T follicular helper cell (primary cell): ENCODE measurements at places on chromosomes 16 and 17.

GRCh38 chr17:66994930-66995535 is 30.5 kb downstream of the CACNG4 start:
- DNase-seq = no peak

GRCh38 chr17:30823421-30823820 is 1.1 kb downstream of the CRLF3 start:
- DNase-seq = no peak

DNA sequence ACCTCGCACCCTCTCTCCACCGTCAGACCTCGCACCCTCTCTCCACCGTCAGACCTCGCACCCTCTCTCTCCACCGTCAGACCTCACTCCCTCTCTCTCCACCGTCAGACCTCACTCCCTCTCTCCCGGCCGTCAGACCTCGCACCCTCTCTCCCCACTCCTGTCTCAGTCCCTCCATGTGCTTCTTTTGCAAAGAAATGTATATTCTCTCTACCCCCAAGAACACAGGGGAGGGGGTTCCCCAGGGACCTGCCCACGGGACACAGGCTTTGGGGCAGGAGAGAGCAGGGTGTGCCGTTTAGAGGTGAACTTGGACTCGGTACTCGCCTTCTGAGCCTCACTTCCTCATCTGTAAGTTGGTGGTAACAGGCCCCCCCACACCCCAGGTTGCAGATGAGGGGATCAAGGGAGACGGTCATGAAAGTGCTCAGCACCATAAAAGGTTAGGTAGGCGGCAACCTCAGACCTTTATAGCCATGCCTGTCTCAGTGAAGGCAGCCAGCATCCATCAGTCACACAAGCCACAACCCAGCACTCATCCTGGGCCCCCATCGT is 63.7 kb downstream of the RPH3AL start:
- DNase-seq = no peak

DNA sequence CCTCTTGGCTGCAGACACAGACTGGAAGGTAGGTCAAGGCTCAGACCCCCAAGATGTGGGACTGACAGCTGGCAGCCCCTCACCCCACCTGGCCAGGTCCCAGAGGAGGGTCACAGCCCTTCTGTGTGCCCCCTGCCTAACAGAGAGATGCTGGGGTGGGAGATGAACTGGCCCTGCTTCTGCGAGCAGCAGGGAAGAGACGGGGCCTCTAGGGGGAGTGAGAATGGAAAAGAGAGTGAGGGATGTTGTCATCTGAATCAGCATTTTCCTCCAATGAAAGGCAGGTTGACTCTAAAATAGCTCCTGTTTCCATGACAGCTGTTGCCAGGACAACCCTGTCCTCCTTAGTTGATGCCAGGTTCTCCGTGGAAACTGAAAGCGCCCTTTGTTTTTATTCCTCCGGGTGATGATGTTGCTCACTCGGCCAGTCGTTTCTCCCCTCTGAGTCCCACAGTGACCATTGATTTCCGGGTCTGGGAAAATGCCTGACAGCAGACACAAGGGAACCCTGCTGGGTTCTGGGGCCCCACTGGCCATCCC is 4.9 kb upstream of the NDRG4 start:
- DNase-seq = peak; percentile 67

DNA sequence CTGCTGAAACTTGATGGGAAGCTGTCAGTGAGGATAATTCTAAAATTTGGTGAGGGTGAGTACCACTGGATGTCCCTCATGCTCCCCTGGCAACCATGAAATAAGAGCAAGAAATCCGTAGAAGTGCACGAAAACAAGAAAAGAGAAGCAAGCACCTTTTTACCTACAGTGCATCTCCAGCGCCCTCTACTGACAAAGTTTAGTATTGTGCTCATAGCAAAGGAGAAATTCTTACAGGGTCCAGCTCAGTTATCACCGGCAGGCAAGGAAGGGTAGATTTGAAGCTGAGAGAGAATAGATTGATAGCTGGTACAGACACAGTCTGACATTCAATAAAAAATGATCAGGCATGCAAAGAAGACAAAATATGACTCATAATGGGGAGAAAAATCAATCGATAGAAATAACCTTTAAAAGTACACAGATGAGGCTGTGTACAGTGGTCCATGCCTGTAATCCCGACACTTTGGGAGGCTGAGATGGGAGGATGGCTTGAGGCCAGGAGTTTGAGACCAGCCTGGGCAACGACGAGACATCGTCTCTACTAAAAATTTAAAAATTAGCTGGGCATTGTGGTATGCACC is 28.3 kb upstream of the TEX2 start:
- no peak for DNase-seq

GRCh38 chr17:42067371-42068091 is 17.1 kb upstream of the C17orf113 start:
- DNase-seq = peak; percentile 53

- no peak for DNase-seq
These were observed 22.7 kb upstream of the DBNDD1 start for GRCh38 chr16:90041896-90042473.

- peak; percentile 61 for DNase-seq
These were observed 1.4 kb upstream of the PLEKHH3 start for GRCh38 chr17:42677921-42678781.

GRCh38 chr17:79655672-79656290 is 44.9 kb upstream of the RBFOX3 start:
- no peak for DNase-seq

GRCh38 chr16:9484426-9484825 is 393.0 kb downstream of the HAPSTR1 start:
- no peak for DNase-seq

DNA sequence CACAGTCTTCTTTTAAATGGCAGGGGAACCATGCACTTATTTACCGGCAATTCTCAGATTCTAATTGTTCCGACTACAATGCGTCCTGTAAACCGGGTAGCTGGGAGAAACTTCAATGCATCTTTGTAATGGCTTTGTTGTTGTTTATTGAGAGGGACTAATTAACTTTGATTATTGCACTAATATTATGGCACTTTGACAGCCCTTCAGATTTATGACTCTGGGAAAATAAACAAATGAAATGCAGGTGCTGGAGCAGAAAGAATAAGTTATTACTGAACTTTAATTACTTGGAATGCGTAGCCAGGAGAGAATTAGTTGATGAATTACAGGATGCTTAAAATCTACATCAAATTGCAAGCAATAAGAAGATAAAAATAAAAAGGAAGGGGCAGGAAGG is 77.0 kb downstream of the WWOX start:
- DNase-seq = no peak

- no peak for DNase-seq
These were observed 94.2 kb downstream of the NTN1 start for GRCh38 chr17:9115214-9116191.

DNA sequence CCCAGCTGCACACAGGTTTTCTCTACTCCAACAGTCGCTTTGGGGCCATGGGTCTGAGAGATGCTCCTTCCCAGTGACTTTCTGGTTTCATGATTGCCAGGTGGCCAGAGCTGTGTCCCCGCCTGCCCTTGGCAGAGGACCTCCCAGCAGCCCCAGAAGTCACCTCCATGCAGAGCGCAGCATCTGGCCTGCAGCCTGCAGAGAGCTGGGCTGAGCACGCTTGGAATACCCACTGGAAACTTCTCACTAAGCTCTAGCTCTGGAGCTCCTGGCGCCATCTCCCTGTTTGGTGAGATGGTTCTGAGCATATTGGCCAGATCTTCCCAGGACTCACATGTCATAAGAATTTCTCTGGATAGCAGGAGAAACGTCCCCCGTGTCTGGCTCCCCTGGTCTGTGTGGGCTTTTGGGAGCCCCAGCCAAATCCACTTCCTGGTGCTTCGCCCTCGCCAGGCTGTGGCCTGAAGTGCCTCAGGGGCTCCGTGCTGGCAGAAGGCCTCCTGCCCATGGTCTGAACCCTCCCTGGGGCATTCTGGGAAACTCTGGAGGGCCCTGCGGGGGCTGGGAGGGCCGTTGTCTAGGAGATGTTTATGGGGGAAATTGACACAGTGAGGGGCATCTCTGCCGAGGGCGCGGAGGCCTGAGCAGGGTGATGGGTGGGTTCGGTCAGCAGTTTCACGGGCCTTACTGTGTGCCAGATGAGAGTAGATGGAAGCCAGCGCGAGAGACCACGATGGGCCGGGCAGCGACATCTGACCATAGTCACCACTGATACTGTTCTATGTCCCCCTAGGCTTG is 73.2 kb upstream of the CIBAR2 start:
- no peak for DNase-seq

DNA sequence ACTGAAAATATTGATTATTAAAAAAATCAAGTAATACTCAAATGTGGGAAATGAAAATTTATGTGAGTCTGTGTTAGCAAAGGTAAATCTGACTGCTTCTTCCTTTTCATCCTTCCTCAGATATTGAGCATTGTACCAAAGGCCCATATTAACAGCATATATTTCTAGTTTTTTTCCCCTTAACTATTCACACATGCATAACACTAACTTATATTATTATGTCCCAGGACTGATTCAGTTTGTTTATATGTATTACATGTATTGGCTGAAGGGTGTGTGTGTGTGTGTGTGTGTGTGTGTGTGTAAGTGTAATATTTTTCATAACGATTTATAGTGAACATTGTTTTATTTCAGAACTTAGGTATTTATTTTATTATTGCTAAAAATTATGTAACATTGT is 74.2 kb downstream of the BCAS3 start:
- no peak for DNase-seq

GRCh38 chr16:72995151-72995881 is 52.6 kb downstream of the ZFHX3 start:
- DNase-seq = no peak

DNA sequence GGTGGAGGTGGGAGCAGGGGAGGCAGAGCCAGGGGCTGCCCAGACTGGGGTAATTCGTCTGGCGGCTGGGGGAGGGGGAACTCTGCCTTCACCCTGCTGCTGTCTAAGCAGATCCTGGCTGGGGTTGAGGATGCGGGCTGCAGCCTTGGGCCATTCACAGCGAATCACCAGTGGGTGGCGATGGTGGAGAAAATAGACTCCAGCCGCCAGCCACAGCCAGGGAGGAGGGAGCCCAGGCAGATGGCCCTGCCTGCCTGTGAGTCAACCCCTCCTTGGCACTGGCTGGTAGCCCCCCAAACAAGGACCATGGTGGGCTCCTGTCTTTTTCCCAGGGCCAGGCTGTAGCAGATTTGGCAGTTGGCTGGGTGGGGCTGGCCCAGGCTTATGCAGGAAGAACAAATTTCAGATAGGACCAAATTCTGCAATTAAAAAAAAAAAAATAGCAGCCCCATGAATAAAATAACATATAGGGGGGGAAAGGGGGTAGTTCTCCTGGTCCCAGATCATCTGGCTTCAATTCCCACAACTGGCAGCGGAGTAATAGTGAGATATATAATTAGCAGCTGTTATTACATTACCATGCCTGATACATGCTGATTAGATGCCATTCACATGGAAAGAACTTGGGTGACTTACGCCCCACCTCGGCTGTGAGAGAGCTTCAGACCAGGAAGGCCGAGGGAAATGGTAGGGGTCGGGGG is 41.5 kb upstream of the CDH5 start:
- no peak for DNase-seq

DNA sequence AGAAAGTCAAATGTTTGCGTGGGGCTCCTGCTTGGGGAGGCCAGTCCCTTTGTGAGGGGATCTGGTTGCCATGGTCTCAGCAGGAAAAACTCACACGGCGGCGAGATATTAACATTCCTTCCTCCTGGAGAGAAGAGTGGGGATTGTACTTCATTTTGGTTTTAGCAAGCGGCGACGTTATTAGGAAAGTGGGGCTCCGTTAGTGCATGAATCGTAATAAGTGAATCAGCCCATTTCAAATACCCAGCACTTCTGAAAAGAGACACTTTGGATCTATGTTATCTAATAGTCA is 41.6 kb upstream of the METRNL start:
- DNase-seq = no peak

DNA sequence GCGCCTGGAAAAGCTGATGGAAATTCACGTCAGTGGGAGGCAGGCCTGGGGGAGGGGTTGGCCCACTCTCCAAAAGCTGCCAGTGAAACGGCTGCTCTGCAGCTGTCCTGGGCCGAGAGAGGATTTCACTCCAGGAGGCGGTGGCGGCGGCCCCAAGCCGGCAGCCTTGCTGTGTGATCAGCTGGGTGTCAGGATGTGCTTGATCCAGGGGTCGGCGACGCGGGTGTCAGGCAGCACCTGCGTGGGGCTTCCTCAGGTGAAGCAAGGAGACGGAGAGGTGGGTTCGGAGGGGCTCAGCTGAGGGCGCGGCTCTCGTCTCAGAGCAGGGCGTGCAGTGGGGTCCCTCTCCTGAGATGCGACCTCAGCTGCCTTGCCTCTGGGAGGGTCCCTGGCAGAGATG is 7.0 kb downstream of the CBFA2T3 start:
- DNase-seq = no peak

DNA sequence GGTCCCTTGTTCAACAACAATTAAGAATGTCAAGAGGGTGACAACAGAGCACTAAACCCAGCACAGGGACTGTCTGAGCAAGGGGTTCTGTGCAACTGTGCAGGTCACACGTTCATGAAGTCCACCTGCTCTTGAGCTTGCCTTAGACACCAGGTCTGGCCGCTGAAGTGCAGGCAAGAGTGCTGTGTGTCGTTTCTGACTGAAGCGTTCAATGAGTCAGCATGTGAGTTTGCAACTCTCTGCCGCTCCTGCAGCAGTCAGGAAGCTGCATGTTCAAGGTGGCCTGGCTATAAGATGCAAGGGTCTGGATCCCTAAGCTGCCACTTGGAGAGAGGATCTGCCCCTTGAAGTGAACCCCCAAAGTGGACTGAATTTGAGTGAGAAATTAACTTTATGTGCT is 332.7 kb upstream of the HSBP1 start:
- no peak for DNase-seq

DNA sequence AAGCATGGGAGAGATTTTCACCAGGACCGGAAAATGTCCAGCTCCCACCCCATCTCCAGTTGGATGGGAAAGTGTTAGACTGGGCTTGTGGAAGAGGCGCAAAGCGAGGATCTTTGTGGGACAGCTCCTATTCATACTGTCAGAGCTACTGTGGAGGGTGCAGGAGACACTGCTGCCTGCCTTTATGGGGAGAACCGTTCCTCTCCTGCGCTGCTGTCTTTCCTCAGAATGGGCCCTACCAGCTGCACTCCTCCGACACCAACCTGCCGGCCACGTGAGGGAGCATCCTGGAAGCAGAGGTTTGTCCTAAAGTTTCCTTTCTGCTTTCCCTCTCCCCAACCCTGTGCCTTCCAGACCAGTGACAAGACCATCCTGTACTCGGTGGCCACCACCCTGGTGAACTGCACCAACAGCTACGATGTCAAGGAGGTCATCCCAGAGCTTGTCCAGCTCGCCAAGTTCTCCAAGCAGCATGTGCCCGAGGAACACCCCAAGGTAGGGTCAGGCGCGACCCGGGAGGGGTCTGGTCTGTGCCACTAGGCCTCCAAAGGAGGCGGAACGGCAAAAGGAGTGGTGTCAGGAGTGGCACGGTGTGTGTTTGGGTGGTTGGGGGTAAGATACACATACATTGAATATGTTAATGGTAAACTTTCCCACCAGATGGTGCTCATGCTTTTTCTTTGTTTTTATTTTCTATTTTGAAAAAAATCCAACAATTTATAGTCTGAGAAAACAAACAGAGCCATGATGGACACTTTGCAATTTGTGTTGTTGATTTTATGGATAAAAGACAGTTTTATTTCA is 23.0 kb downstream of the SLC35G3 start:
- no peak for DNase-seq
